ENCODE measurements at places on chromosomes 2 and 18.

- peak; percentile 36 for DNase-seq
Observed at GRCh38 chr18:28723506-28723905, 546.6 kb upstream of the CDH2 start.

DNA sequence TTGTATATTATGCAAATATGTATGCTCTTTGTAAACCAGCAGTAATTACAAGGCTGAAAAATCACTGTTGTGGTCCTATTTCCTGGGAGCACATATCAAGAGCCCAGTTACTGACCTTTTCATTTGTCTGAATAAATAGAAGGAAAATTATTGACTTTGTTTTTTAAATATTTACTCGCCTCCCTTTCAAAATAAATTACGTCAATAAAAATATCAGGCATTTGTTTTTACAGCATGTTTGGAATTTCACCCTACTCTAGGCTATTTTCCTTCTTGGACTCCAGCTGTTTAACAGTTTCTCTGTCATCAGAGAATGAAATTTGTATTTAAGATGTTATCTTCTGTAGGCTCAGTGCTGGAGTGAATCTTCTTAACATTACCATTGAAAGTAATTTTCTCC lies 59.9 kb upstream of the LRATD1 start:
- no peak for DNase-seq

DNA sequence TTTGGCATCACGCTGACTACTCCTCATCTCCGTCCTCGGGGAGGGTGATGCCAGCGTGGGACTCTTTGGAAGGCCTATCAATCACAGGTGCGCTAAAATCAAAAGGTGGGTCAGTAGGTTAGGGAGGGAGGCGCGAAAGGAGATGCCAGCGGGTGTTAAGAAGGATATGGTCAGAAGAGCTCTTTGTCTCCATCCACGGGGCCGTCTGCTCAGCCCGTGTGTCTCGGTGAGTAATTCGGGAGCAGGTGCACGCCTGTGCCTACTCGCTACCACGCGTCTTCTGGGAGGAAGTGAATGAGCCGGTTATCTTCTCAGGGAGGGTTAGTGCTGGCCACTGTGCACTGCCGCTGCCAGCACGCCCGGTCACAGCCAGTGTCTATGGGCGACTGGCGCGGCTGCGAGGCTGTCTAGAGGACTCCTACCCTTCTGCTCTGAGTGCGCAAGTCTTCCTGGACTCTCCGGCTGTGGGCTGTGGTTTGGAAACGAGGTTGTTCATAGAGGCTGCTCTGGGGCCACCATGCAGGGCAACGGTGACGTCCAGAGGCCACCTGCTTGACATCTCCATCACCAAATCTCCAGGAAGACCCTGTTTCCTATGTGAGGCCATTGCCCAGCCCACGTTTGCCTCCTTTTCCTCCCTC lies 153.4 kb downstream of the MBP start:
- DNase-seq = no peak

- DNase-seq = no peak
Observed at GRCh38 chr2:29518010-29518409, 402.8 kb downstream of the CLIP4 start.

DNA sequence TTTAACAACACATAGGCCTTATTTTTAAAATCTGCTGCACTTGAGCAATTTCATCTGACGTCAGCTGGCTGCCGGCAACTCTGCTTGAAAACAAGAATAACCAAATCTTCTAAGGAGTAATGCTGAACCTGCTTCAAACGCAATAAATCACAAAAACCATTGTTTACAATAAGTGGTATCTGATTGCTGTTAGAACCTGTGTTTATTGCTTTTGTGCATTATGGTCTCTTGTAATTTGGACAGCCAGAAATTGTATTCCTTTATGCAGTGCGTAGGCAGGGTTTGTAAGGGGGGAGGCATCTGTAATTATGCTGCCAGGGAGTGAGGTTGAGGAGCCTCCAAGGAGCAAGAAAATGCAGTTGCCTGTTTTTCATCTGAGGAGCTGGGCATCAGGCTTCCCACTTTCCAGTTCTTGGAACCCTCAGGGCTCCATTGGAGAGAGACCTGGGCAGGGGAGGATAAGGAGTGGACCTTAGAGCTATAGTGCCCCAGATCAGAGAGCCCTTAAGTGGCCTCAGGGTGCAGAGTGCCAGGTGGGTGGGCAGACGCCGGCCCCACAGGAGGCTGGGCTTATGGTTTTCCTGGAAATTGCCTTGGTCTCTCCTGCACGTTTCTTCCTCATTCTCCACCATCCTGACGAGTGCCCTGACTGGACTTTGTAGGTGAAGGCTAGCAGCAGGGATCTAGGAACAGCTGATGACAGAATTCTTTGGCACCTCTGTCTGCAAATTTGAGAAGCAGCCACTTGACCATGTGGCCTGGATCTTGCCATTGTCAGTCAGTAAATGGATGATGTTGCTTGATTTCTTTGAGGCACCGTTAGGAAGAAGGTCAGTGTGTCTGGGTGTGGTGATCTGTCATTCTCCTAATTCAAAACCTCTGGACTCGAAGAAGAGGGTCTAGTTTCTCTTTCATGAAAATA lies 129.2 kb downstream of the KLHL29 start:
- no peak for DNase-seq

All from epithelial cell of prostate (primary cell).